ENCODE measurements at places on chromosomes 11 and 22.

- no peak for DNase-seq
These were observed 62.3 kb downstream of the BTG4 start for GRCh38 chr11:111449696-111450479.

- DNase-seq = no peak
These were observed 52.0 kb upstream of the PRSS23 start for GRCh38 chr11:86748296-86748695.

DNA sequence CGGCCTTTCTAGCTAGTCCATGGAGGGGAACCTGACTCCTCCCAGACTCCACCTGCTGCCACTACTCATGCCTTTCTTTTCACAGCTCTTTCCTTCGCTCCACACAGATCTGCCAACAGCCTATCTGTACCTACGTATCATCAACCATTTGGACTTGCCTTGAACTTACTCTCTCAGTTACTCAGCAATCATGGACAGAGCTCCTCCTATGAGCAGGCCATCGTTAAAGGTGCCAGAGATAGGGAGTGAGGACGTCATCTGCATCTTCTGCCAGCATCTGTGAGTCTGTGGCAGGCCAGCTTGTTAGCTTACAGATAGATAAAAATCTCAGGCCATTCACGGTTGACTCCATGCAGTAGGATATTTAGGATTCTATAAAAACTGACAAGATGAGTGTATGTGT lies 162.9 kb upstream of the ZBED5 start:
- DNase-seq = no peak

GRCh38 chr22:25898707-25899365 lies 156.8 kb downstream of the MYO18B start:
- DNase-seq = no peak

- no peak for DNase-seq
These were observed 9.1 kb downstream of the LINC01488 start for GRCh38 chr11:69490516-69490915.

DNA sequence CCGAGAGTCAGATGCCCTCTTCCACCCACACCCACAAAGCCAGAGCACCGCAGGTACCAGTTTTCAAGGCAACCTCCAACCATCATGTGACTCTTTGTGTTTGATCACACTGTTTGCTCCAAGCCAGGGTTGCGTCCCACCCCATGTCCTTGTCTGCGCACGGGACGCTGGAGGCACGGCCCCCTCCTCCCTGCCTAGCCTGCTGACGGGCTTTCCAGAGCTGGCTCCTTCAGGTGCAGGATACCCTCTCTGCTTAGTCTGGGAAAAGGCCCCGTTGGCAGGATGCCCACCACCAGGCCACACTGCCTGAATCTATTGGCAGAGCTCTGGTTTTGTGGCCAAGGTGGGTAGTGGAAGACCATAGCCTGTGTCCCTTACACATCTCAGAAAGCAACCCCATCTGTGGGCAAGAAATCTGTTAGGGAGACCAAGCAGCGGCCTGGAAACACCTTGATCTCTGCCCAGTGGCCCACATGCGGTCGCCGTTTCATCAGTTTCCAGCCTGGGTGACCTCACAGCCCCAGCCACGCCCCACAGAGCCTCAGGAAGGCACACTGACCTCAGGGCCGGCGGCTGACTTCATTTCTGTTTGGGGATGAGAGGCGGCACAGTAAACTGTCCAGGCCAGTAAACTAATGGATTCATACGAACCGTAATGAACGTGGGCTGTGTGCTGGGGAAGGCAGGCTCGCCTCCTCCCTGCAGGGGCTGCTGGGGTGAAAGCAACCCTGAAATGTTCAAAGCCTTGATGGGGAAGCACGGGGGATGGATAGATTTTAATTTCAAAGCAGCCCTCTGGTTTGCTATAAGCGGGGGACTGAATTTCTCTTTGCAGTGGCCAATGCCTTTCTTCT lies 25.8 kb downstream of the CDPF1 start:
- no peak for DNase-seq

Measured in brain pericyte (primary cell).